ENCODE measurements at places on chromosomes 16 and 17.

- DNase-seq = no peak
These were observed at the start of gene TCAP for GRCh38 chr17:39664581-39665561. Gene TCAP (plus strand): TSS chr17:39665349. CDS start chr17:39665360, 11 bp downstream.

DNA sequence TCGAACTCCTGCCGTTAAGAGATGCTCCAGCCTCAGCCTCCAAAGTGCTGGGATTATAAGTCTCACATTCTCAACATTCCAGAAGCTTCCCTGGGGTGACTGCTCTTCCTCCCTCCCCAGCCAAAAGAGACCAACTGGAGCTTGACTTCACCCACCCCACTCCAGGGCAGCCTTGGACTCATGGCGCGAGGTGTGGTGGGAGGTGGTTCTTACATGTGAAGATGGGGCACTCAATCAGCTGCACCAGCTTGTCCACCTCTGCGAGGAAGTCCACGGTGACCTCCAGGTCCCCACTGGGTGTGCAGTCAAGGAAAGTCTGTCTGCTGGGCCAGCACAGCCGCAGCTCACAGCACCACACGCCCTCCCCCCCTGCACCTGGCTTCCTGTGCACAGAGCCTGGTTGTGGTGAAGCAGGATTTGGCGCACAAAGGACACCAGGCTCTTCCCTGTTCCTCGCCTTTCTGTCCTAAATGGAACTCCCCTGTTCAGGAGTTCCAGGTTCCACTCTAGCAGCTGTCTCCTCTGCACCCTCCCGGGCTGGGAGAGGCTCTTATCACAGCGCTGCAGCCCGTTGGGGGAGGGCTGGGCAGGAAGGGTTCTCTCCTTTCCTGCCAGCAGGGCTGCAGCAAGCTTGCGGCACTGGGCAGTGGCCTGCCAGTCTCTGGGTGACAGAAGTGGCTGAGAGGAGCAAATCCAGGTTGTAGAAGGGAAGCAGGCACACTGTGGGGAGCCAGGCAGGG is 9.6 kb upstream of the MTSS2 start:
- DNase-seq = no peak

- no peak for DNase-seq
These were observed 117.3 kb upstream of the RCVRN start for GRCh38 chr17:10022416-10022815.

DNA sequence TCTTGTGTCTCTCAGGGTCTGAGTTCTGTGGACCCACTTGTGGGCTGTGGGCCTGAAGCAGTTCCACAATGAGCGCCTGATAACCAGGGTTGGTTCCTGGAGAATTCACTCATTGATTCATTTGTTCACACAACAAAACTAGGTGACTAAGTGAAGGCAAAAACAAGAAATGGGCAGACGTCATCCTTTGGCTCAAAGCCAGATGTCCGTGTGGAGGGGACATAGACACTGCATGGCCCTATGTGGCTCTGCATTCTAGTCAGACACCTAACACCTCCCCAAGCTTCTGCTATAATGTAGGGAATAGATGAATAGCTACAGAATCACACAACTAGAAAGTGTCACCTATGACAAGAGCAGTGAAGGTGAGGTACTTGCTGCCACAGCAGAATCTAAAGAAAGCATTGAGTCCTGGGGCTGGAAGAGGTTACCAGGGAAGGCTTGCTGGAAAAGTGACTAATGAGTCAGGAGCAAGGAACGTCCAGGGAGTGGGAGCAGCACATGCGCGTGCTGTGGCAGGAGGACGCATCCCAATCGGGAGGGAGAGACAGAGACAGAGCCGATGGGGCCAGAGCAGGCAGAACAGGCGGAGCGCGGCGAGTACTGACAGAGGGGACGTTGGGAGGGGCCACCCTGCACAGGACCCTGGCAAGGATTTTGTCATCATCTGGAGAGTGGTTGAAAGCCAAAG is 58.9 kb downstream of the CES1 start:
- no peak for DNase-seq

DNA sequence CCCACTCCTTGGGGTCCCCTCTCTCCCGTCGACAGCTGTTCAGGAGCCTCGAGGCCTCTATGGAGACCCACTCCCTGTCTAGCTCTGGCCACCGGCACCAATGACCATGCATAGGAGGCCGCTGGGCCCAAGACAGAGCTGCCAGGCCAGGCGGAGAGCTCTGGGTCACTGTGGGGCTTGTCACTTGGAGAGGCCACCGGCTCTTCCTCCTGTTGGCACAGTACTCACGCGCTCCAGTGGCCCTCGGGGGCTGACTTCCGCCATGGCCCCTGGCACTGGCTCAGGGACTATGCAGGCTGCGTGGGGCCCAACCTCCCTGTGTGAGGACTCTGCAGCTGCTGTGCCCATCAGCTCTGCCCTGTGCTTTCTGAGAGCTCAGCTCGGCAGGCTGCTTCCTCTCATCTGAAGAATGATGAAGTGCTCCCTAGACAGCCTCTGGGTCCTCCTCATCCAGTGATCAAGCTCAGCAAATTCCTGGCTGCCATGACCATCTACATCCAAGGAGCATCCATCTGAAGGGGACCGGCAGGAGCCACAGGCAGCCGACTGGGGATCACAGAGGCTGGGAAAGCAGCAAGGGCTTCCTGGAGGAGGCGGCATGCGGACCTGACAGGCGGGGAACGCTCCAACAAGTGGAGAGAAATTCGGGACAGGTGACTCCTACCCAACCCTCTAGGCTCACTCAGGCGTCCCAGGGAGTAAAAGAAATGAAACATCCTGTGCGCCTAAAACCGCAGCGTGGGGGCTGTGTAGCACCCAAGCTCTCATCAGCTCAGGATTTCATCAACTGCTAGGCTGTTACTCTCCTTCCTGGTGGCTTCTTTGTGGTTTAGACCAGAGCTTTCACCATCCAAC is 16.8 kb downstream of the GALNS start:
- DNase-seq = no peak

DNA sequence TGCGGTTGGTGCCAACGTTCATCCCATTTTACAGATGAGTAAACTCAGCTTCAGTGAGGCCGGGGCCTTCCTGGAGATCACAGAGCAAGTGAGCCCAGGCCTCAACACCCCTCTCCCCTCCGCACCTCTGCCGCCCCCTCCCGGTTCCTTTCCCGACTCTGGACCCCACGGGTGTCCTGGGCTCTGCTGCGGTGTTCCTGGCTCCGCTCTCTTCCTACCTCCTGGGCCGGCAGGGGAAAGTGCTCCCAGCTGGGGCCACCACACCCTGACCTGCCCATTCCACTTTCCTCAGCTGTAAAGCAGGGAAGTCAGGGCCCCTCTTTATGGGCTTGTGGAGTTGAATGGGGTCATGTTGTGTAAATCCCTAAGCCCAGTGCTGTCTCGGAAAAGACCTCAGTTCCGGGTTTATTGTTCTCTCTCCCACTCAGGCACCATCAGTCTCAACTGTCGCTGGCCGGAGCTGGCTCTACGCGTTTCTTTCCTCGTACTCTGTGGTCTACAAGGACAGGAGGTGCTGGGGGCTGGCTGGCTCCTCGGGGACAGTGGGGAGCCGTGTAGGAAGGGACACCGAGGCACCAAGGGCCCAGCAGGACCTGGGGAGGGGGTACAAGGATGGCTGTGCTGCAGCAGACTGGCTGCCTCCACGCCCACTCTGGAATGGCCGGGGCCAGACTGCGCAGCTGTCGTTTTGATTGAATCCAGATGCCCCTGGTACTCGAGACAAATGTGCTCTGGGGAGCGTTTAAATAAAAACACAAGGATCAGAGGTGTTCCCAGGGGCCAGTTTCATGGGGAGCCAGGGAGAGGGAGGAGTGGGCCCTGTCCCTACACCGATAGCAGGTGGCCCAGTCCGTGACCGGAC is 21.7 kb upstream of the ACSF3 start:
- DNase-seq = no peak

DNA sequence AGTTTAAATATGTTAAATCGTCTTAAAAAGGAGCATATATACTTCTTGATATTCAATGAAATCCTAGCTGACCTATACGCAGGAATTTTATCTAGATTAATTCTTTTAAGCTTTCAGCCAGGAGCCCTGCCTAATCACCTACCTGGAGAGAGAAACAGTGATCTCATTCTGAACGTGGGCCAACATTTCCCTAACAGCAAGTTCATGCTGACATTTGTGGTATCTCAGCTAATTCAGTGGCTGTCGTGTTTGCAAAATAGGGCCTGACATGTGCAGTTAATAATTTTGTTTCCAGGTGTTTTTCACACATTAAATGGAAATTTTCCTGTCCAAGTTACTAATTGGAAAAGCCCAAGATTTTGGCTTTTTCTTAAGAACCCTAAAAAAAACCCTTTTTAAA is 17.4 kb downstream of the KRT24 start:
- no peak for DNase-seq

- no peak for DNase-seq
These were observed 299.9 kb downstream of the WWOX start for GRCh38 chr16:78399384-78399783.

- DNase-seq = no peak
These were observed 13.7 kb downstream of the CTRB2 start for GRCh38 chr16:75193265-75193650.

Measured in GM20000 (cell line).